Activated T-cell treated with anti-CD3 and anti-CD28 coated beads for 48 hours (primary cell): ENCODE measurements at places on chromosomes 7 and 10.

GRCh38 chr10:87829986-87830729, 12.1 kb upstream of the ATAD1 start:
- no peak for DNase-seq

GRCh38 chr10:104622598-104623209, 18.4 kb upstream of the SORCS3 start:
- no peak for DNase-seq

- no peak for DNase-seq
Observed at GRCh38 chr10:49313501-49314070, 14.6 kb downstream of the C10orf71 start.

DNA sequence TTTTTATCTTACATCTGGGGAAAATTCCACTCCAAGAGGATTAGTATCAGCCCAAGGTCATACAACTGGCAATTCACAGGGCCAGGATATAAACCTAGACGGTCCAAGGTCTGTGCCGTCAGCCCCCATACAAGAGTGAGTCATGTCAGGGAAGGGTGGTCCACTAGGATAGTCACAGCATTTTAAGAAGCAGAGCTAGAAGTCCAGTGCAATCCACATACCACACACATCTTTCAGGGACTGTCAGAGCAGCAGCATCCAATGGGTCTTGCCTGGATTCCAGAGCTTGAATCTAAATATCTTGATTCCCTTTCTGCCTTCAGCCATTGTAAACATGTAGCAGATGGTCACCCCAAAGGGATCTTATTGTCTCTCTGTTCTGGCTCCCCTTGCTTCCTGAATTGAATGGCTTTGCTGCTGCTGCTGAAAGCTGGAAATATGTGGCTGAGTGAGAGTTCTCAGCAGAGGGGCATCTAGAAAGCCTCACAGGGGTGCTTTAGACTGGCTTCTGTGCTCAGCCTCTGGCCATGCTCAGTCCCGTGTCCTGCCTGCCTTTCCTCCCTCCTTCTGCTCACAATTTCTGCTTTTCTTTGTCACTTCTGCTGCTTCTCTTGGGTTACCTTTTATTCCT, 9.9 kb upstream of the OR6V1 start:
- no peak for DNase-seq

DNA sequence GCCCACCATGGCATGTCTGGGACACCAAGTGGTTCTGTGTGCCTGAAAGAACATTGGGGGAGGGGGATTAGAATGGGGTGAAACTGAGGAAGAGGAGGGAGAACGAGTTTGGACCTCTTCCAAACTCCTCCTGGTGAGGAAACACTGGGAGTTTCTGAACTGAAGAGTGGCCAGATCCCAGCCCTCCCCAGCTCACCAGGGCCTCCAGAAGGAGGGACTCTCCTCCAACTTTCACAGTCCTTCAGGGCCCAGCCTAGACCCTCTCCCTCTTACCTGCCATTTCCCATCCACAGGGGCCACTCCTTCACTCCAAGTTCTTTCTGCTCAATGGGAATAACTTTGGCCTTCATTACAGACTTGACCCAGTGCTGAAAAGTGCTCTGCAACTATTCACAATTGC, 132.0 kb upstream of the FOXK1 start:
- DNase-seq, result no peak

GRCh38 chr7:148261996-148262688, 328.4 kb upstream of the C7orf33 start:
- DNase-seq, result no peak

GRCh38 chr7:138407792-138408191, 52.3 kb upstream of the TRIM24 start:
- DNase-seq, result no peak

GRCh38 chr10:43594944-43595589, 11.2 kb upstream of the ZNF485 start:
- no peak for DNase-seq

DNA sequence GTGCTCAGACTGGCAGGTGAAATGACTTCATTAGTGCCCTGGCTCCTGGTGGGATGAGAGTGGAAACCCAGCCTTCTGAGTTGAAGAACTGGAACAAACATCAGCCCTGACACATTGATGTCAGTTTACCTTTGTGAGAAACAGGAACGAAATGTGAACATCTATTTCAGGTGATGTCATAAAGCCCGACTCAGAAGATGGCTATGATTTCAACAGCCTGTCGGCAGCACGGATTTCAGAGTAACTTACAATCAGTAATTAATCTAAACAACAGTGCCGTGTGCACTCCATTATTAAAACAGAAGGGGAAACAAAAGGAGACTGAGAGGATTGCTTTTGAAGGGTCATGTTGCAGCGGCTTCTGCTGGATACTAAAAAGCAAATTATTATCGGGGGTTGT, 243.2 kb downstream of the FRMD4A start:
- no peak for DNase-seq

GRCh38 chr10:34698979-34699378, 116.1 kb downstream of the PARD3 start:
- no peak for DNase-seq

- DNase-seq, result no peak
Observed at GRCh38 chr10:51862149-51862548, 162.8 kb upstream of the CSTF2T start.

DNA sequence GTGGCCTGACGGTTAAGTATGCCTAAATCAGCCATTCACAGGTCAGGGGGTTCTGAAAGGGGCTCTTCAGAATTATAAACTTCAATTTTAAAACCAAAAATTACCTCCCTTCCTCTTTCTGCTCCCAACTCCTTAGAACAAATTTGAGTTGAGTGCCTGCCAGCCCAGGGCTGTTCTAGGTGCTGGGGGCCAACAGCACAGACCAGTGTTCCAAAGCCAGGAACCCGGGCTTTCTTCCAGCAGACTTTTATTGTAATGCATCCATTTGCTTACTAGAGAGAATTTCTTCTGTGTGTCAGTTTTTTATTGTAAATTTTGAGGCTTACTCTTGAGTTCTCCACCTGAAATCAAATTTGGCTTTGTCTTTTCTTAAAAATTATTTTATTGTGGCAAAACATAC, 238.5 kb downstream of the CACNB2 start:
- DNase-seq, result no peak

GRCh38 chr10:102229810-102230263, 3.7 kb downstream of the ELOVL3 start:
- DNase-seq, result peak; percentile 82

- no peak for DNase-seq
Observed at GRCh38 chr7:5429253-5429856, 5.7 kb upstream of the TNRC18 start.

DNA sequence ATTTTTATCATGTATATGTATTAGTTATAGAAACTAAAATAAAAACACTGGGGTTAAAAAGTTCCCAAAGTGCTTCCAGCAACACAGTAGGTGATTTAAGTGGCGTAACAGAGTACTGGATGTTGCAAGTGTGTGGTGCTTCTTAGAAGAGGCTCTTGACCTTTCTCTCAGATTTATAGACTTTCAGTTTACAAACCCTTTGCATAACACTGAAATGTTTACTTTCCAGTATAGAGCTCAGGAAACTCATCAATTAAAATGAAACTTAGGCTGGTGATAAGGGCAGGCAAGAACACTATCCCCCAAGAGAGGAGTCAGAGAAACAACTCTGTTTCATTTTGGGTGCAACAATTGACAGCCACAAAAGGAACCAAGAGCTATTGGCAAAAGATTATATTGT, 27.5 kb upstream of the SMC3 start:
- DNase-seq, result no peak
